ENCODE measurements at places on chromosomes 7 and 10. TPM values are rescaled to one million over a fixed set of nuclear protein-coding genes. Genes with fewer than 3 reads are reported as not detected.

Gene PVRIG
- not detected for total RNA-seq

Gene IFIT2
- total RNA-seq: 3.2 TPM

Gene AKR1C2
- total RNA-seq: 3,442 TPM

Gene CUBN
- total RNA-seq: 0.25 TPM

Gene SORCS1
- total RNA-seq: not detected

Gene CHAT
- total RNA-seq: not detected

Gene SYCE1
- total RNA-seq: not detected

Gene MMP21
- 0.03 TPM for total RNA-seq
